CD4-positive, alpha-beta T cell treated with Interleukin-21 for 1 hour (primary cell): ENCODE measurements at places on chromosomes 1 and 21.

GRCh38 chr1:228903434-228904071, 168.3 kb downstream of the RHOU start:
- no peak for DNase-seq

- no peak for DNase-seq
These were observed 811.8 kb upstream of the ADGRL2 start for GRCh38 chr1:80988926-80989325.

DNA sequence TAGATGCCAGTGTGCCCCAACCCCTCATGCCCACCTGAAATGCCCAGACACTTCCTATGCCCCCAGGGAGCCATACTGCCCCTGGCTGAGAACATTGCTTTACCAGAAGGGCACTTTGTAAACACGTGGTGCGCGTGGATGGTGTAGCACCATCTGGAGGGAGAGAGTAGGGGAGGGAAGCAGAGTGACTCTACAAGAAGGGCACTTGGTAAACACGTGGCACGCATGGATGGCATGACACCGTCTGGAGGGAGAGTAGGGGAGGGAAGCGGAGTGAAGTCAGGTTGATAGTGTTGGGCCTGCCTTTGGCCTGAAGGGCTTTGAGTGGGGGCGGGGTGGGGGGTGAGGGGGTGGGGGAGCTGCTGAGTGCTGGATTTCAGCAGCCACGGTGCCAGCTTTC, 324.0 kb upstream of the VAMP3 start:
- no peak for DNase-seq

DNA sequence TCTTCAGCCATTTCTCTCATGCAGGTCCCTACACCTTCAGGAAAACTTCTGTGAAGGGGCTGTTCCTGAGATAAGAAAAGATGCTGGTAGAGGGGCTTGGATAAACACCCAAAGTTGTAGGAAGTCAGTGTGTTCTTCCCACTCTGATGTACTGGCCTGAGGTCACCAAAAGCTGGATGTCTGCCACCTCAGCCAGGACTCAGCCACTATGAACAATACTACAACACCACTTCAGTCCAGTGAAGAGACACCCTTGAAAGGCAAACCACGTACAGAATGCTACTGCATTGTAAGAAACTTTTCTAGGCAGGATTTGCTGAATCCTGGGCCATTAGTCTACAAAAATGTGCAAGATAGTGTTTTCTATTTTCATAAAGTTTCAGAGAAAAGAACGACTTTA, 2.4 kb downstream of the PTPN14 start:
- DNase-seq = no peak
